ENCODE measurements at places on chromosomes 13 and 19.

- DNase-seq: no peak
Measured at GRCh38 chr19:43594081-43594697, 1.7 kb downstream of the IRGQ start.

DNA sequence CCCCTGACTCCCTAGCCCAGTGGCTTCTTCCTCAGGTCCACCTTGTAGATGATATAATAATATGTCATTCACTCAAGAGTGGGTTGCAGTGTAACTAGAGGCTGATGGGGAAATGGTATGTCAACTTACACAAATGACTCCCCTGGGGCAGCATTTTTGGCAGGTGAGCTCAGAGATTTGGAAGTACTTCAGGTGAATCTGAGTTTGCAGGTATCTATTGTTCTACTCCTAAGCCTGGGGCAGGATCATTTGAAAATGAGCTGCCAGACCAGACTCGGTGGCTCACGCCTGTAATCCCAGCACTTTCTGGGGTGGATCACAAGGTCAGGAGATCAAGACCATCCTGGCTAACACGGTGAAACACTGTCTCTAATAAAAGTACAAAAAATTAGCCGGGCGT lies 11.6 kb upstream of the CNMD start:
- DNase-seq: no peak

DNA sequence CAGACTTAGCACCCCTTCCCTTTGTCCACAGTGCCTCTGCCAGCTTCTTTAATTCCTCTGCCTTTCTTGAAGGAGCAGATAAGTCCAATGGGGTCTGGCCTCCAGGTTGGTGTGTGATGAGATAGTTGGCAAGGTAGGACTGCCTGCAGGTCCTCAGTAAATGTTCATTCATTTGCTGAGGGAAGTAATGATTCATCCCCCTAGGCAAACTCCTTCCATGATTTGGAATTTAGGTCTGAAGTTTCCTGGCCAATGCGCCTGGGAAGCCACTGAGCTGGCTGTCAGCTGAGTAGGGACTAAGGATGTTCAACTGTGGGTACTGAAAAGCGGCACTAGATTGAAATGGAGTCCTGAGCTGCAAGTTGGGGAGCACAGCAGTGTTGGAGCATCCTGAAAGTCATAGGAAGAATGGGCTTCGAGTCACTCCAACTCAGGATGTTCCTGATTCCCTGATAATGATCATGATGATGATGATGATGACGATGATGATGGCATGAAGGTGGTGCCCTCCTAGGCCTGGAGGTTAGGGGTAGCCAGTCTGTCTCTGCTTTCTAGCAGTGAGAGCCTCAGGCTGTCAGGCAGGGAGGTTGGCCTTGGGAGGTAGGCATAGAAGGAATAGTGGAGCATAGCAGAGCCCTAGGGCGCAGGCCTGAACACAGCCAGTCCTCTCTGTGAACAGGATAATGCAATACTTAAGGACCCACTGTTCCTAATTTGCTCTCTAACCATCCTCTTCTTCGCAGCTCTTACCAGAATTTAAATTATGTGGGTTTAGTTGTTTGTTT lies 44.7 kb downstream of the COL4A2 start:
- no peak for DNase-seq

GRCh38 chr13:34247596-34247995 lies 429.6 kb downstream of the RFC3 start:
- no peak for DNase-seq

DNA sequence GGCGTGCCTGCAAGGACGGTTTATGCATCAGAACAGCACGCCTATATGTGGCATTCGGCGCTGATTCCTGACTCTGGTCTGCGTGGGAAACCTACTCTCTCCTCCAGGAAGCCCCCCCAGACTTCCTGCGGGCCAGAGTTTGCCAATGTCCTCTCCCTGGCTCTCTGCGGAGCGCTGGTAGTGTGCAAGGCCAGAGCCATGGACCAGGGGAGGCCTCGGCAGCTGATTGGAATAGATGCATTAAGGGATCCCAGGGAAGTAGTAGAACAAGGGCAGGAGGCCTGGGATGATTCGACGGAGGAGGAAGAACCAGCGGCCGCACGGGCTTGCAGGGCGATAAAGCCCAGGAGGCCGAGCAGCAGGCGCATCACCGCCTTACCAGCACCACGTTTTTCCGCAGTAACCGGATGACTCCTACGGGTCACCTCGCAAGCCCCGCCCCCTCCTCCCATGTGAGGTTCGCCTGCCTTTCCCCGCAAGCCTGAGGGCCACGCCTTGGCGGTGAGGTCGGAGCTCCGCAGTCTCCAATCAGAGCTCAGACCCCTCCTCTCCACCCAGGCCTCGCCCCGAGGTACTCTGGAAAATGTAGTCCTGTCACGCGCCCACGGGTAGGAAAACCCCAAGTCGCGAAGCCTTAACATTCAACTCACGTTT lies 5.0 kb downstream of the CLEC11A start:
- DNase-seq: peak; percentile 95

DNA sequence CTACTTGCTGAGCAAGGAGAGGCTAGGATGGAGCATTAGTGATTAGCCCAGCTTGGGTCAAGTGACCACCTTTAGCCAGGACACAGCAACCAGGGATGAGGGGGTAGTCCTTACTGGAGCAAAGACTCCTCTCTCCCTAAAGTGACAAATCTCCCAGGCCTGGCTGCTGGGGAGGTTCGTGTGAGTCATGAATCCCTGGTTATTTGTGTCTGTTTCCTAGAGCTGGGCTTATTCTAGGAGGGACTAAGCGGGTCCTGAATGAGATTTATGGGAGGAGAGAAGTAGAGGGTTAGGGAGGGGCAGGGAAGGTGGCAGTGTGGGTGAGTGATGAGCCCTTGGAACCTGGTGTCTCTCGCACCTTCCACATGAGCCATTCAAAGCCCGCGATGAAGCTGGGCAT lies 487.3 kb downstream of the TSHZ3 start:
- no peak for DNase-seq

DNA sequence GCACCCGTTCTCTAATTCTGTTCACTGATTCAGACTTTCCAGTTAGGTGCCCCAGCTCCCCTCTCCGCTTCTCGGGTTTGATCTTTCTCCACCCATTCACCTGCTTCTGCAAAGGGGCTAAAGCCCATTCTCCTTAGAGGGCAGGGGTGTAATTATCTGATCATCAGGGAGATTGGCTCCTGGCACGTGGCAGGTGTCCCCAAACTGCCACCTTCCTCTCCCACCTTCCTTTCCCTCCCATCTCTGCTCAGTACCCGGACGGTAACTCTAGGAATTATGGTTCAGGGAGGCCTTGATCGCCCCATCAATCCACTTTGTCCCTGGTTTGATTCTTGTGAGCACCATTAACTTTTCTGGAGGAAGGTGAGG lies 212 bp downstream of the FFAR1 start:
- DNase-seq: no peak

DNA sequence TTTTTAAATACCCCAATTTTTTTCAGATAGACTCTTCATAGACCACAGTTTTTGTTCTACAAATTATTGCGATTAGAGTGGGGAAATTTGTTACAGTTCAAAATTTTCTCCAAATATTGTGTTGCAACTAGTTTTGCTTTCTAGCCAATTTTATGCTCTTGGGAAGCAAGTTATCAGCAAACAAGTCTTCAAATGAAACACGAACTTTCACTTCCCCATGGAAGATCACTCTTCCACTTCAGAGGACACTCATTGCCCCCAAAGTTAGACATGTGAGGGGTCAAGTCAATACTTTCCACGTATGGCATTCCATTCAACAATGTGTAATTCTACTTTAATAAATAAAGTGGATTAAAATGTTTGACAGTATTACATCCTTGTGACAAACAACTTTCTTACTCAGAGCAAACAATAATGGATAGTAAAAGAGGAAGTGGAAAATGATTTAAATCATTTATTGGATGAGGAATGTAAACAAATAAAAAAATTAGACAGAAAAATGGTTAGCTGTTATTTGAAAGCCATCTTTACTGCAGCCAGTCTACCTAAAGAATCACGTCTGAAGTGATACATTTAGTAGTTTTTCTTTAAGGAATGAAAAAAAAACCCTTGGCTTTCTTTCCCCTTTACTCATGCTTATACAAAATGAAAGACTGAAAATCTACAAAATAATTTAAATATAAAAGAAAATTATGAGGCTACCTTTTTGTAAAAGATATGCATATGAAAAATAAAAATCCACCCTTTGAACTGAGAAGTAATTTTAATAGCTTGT lies 41.2 kb upstream of the TNFSF11 start:
- DNase-seq: no peak

- no peak for DNase-seq
Measured at GRCh38 chr13:21970172-21970571, 299.3 kb downstream of the FGF9 start.

DNA sequence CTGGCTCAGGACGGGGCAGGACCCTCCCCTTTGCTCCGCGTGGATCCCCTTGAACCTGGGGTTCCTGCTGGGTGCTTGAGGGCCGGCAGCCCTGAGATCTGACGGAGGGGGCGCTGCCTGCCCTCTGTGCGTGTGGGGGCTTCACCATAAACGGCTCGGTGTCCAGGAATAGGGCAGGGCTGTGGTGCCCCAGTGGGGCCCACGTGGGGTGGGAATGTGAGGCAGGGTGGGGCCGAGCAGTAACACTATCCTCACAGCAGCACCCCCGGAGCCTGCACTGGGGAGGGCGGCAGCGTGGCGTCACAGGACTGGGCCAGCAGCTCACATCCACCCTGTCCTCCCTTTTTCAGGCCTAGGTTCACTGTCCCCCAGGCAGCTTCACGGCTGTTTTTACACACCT lies 38.0 kb downstream of the GAS6 start:
- no peak for DNase-seq

GRCh38 chr13:110350509-110350908 lies 43.4 kb downstream of the COL4A2 start:
- DNase-seq: no peak

DNA sequence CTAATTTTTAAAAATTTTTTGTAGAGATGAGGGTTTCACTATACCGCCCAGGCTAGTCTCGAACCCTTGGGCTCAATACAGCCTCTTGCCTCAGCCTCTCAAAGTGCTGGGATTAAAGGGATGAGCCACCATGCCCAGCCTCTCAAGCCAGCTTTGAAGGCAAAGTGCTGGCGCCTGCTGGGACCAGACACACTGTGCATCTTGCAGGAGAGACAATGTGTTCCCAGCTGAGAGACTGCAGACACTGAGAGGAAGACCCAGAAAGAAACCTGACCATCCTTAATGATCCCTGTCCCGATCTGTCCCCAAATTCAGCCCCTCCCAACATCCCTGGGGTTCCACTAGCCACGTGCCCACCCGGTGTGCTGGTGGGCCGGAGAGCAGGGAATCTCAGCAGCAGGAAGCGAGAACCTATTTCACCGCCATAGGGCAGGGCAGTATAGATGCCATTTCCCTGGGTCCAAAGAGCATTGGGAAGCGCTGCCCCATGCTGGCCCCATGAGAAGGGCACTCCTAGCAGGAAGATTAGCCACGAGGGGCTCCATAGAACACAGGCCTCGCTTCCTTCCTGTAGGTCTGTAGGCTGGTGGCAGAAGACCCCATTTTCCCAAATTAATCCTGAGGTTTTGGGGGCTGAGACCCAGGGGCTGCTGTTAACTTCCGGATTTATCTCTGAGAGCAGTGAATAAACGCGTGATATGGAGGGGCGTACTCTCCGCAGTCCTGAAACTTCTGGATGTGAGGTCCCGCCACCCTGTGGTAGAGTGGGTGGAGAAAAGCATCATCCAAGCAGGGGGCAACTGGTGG lies 968 bp downstream of the RAVER1 start:
- no peak for DNase-seq

DNA sequence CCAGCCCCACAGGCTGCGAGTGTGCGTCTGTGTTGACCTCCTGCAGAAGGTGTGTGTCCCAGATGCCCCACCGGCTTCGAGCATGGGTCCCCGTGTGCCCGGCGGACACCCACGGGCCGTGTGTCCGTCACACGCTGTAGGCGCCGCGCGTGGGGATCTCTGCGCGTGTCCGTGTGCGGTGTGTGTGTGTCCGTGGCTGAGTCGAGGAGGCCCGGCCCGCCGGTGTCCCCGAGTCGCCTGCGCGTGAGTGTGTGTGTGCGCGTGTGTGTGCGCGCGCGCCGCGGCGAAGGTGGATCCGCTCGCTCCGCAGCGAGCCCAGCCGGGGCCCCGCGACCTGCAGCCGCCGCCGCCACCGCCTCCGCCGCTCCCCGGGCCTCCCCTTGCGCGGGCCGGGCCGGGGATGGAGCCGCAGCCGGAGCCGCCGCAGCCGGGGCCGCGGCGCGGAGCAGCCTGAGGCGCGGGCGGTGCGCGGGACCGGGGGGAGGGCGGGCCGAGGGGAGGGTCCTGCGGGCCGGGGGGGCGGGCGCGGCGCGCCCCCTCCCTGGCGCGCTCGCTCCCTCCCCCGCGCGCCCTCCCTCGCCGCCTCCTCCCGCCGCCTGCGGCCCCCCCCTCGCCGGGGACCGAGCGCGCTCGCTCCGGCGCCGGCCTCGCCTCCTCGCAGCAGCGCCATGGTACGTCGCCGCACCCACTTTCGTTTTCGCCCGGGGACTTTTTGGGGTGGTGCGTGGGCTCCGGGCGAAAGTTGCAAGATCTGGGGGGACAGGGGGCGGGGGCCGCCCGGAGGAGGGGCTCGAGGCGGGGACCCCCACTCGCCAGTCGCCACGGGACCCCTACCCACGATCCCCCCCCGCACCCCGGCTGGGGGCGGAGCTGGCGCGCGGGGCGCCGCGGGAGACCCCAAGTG lies 7.1 kb upstream of the NFIC start:
- peak; percentile 19 for DNase-seq

GRCh38 chr19:38062959-38063761 lies 156.2 kb downstream of the SIPA1L3 start:
- no peak for DNase-seq

DNA sequence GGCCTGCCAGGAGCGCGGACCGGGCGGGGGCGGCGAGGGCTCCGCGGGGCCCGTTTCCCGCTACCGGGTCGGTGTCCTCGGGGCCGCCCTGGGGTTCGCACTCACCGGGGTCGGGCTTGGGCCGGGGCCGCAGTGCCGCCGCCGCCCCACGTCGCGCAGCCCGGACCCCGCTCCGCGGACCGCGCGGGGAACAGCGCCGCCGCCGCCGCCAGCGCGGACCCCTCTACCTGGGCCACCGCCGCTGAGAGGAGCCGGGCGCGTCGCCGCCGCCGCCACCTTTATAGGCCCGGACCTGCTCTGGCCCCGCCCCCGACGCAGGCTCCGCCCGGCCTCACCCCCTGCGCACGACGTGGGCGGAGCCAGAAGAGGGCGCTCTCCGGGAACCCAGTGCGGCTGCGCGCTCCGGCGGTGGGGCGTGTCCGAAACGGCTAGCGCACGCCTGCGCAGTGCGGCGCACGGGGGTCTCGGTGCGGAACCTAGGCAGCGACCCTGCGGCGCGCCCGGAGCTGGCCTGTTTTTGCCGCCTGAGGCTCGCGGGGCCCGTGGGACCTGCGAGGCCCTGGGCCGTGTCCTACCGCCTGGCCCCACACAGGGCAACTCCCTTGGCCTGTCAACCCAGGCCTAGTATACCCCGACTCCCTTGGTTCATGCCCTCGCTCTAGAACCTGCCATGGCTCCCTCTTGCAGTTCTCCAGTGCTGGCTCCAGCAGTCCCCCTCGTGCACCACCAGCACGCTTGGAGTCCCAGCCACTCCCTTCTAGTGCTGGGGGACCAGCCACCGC lies at the start of gene MKNK2:
Gene MKNK2 (minus strand): TSS at position 254 of the 782 bp plus-strand sequence. CDS start 393 bp downstream, outside the sequence.
- peak; percentile 72 for DNase-seq

- no peak for DNase-seq
Measured at GRCh38 chr13:86399572-86399971, 600.4 kb upstream of the SLITRK6 start.

Measured in Kasumi-1 (cell line).